Stimulated activated CD4-positive, alpha-beta T cell treated with anti-CD3 and anti-CD28 coated beads, Interleukin-1b, Interleukin-23, amount 100 ng/mL, for 48 hours (primary cell): ENCODE measurements at places on chromosomes 2 and 18.

GRCh38 chr18:3540805-3541548, 91.0 kb downstream of the TGIF1 start:
- DNase-seq: no peak

- no peak for DNase-seq
These were observed 140.0 kb downstream of the ZEB2 start for GRCh38 chr2:144379851-144380311.

DNA sequence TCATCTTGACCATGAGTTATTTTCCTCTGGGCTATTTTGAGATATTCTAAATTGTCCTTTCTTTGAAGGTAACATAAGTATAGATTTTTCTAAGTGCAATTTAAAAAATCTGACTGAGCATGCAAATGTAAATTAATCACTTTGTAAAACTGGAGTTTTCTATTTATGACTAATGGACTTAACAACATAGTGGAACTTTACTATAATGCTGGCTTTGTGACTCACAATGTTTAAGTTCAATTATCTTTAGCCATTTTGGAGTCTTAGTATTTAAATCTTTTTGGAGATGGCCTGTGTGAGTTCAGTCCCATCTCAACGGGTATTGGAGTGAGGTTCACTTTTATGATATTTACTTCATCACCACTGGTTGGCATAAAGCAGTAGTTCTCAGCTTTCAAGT, 35.2 kb upstream of the NOSTRIN start:
- no peak for DNase-seq

DNA sequence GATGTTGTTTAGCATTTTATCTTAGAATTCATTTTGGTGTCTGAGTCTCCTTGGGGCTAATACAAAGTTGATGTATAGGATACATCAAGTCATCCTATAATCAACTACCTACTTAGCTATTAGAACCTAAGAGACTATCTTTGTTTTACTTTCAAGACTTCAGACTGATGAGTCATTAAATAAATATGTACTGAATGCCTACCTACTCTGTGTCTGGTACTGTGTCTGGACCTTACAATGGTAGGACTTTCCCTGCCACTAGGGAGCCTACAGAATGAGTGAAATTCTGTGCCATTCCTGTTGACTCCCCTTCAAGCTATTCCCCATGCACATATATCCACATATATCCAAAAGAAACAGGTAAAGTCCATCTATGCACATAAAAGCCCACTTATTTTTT, 114.5 kb downstream of the ERBB4 start:
- DNase-seq: no peak

- DNase-seq: no peak
These were observed 117.1 kb downstream of the RAD51AP2 start for GRCh38 chr2:17401096-17401495.

DNA sequence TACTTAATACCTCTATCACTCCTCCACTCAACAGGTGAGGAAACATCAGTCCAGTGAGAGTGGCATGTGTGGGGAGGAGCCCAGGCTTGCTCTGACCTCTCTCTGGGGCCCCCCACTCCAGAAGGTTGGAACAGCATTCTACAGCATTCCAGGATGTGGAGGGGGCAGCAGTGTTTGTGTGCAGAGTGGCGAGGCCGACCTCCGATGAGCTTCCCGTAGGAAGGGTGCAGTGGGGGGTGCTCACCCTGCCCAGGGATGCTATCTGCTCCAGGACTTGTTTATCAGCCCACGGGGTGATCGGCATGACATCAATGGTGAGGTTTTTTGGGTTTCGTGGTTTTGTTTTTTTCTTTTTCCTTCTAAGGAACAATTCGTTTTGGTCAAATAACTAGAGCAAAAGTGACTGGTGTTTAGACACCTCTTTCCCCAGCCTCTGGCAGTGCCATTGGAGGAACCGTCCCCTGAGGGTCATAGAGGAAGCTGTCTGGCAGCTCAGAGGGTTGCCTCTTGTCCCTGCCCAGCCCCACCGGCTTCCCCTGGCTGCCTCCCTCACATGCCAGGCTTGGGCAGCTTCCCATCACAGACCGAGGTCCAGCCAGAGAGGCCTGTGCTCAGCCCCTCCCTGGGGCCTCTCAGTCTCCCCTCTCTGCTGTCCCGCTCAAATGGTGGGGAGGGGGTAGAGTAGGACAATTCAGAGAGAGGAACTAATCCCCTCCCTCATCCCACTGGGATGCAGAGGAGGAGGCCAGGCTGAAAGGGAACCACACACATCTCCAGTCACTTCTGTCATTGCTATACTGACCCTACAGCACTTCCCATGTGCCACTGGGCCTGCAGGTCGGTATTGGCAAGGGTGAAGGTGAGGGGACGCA, 96.5 kb downstream of the ZFP36L2 start:
- no peak for DNase-seq

GRCh38 chr2:63058921-63059792, 8.5 kb downstream of the OTX1 start:
- DNase-seq: no peak

DNA sequence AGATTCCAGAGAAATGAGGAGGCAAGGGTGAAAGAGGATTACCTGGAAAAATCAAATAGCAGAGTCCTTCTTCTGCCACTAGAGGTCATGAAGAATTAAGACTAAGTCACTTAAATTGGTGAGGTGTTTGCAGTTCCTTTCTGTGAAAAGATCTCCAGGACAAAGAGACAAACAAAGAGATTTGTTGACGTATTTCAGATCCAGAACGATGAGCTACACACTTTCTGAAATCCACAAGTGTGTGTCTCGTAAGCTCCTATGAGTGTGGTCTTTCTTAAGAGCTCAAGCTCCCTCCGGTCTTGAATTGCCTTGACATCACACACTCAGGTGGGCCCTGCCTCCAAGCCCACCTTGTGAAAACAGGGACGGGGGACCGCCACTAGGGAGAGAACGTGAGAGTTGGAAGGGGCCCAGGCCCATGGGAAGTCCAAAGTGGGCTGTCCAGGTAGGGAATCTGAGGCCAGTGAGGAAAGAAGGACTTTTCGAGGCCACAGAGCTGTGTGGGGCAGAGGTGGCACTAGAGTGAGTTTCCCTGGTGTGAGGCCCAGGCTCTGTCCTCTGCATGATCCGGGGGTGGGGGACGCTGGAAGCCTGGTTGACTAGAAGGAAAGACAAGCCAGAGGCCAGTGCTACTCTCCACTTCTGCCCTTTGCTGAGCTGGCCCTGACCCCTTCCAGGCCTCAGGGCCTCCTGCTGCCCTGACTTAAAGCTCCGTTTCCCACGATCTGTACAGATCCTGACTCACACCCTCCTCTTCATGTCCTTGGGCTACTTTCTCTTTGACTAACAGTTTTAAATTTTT, 168.1 kb upstream of the NCK2 start:
- DNase-seq: no peak

- DNase-seq: no peak
These were observed 40.3 kb downstream of the ZEB2 start for GRCh38 chr2:144479659-144480058.

- DNase-seq: no peak
These were observed 133.9 kb upstream of the ARL4C start for GRCh38 chr2:234630801-234631261.

- no peak for DNase-seq
These were observed 39.4 kb downstream of the ACOXL start for GRCh38 chr2:110771547-110772382.

- no peak for DNase-seq
These were observed 86.4 kb downstream of the EML6 start for GRCh38 chr2:54809819-54810218.

DNA sequence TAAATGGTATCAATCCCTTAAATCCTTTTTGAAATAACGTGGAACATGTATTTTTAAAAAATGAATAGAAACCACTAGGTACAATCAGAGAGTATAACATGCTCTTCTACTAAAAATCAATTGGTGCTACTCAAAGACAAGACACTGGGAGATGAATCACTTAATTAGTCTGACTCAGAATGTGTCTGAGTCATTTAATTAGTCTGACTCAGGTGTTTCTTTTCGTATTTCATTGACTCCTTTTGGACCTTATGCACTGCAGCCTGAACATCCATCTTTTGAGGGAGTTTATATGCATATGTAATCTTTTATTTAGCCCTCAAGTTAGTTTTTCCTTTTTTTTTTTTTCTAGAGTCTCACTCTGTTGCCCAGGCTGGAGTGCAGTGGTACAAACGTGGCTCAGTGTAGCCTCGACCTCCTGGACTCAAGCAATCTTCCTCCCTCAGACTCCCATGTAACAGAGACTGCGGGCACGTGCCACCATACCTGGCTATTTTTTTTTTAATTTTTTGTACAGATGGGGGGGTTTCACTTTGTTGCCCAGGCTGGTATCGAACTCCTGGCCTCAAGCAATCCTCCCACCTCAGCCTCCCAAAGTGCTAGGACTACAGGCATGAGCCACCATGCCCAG, 26.5 kb downstream of the PPP4R3B start:
- DNase-seq: no peak

DNA sequence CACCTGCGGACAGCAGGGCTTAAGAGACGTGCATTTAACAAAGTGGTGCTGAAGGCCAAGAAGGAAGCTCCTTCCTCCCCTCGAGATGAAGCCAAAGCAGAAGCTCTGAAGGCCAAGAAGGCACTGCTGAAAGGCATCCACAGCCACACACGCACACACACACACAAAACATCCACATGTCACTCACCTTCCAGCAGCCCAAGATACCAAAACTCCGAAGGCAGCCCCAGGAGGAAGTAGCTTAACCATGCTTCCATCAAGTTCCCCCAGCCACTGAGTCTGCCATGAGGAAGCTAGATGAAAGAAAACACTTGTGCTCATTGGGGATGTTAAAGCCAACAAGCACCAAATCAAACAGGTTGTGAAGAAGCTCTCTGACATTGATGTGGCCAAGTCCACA, 175.7 kb upstream of the POU3F3 start:
- no peak for DNase-seq

GRCh38 chr2:36423172-36423571, 67.6 kb downstream of the CRIM1 start:
- no peak for DNase-seq

DNA sequence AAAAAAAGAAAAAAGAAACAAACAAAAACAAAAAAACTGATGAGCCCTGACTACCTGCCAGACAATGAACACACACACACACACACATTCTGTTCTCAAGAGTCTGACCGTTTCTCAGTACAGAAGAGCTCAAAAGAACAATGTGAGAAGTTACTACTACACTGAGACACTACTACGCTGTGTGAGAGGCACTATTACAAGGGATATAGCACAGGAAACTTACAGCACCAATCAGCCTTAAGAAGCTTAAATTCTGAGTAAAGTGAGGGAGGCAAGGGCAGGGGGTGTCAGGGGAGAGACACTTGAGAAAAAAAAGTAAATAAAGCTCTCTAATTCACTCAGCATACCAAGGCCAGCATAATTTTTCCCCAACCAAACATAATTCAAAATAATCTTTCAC, 32.5 kb downstream of the WDR33 start:
- no peak for DNase-seq

- no peak for DNase-seq
These were observed 117.6 kb downstream of the SMAD7 start for GRCh38 chr18:48832938-48833700.

DNA sequence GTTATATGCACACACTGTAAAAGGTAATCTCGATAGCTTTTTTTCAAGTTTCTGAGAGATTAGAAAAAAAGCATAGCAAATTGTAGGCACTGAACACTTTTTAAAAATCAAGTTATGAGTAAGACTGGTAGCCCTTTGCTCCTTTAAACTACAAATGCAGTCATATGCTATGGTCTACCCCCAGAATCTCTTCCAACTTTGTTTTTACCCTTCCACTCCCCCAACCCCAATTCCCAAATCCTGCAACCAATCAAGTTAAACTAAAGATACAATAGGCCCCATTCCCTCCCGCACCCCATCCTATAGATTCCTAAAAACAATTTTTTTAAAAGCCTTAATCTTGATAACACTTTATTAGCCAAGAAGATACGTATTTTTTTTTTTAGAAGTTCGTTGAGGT, 752 bp upstream of the BAZ2B start:
- DNase-seq: no peak

- DNase-seq: no peak
These were observed 12.4 kb downstream of the PTPRN start for GRCh38 chr2:219296631-219297391.

GRCh38 chr18:6875749-6876148, 146.2 kb downstream of the ARHGAP28 start:
- DNase-seq: no peak

DNA sequence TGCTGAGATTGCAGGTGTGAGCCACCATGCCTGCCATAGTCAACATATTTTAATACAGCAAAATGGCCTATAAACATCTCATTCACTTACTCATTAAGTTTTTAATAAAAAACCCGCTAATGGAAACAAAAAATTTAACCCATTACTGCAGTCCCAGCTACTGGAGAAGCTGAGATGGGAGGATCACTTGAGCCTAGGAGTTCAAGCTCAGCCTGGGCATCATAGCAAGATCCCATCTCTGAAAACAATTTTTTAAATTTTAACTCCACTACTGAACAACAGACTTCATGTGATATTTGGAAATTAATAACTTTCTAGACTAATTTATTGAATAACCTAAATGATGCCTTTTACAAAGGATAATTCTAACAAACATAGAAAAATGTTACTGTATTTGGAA, 5.4 kb downstream of the PPP4R3B start:
- DNase-seq: no peak

DNA sequence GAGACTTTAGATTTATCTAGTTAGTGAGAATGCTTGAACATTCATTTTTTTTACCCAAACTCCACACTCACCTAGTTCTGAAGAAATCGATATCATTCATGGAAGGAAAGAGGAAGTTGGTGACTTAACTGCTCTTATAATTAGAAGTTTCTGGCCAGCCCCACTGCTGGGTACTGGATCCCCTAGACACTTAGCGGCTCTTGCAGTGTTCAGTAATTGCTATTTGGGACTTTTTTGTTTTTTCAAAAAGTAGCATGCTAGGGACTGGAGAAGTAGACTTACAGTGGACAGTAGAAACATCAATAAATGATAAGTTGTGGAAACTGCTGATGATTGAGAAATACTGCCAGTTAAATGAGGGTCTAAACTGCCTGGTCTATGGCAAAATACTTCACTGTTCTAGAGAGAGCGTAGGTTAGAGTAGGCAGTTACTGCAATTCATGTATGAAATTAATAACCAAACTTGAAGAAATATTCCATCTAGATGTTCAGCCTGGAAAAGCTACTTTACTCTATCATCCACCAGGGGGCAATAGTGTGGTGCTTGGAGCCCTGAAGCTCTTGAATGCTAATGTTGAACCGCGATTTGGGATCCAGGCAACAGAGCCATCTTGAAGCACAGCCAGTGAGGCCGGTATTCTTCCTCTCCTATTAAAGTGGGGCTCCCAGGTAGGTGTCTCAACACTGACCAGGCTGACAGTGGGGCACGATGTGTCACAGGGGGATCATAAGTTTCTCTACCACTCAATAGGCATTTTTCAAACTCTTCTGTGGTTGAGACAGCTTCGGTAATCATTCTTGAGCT, 146.1 kb upstream of the SESTD1 start:
- DNase-seq: peak; percentile 29

DNA sequence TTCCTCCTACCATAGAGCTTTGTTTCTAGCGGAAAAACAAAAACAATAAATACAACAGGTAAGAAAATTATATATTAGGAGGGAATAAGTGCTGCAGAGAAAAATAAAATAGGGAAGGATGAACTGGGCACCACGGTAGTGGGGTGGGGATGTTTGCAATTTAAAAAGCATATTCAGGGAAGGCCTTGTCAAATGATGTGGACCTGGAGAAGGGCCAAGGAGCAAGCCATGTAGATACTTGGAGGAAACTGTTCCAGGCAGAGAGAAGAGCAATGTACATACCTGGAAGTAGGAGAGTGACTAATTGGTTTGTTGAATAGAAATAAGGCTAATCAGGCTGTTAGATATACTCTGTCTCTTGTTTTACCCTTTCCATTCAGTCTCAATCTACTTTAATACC, 136.5 kb downstream of the ROCK1 start:
- DNase-seq: no peak
